A172 (cell line): ENCODE measurements at places on chromosomes 3 and 15.

- peak; percentile 50 for DNase-seq
These were observed 122.0 kb upstream of the SLC7A14 start for GRCh38 chr3:170707899-170708298.

- peak; percentile 28 for DNase-seq
These were observed 43.4 kb downstream of the HLTF start for GRCh38 chr3:149042789-149043386.

- no peak for DNase-seq
These were observed 105.4 kb upstream of the CTDSPL start for GRCh38 chr3:37756311-37756710.

- DNase-seq = no peak
These were observed 19.7 kb downstream of the IL16 start for GRCh38 chr15:81216422-81216821.

DNA sequence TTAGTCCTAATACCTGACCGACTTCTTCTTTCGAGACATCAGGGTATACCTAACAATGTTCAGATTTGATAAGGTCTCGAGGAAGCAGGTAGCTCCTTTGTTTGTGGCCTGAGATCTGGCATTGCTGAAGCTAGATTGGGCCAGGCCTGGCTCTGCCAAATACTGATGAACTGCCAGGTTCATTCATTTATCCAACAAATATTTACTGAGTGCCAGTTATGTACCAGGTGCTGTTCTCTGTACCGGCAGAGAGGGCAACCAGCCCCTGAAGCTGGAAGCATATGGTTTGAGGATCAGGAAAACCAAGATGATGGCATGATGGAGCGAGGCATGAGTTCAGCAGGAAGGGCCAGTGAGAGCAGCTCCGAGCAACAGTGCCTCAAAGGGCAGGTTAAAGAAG, 196.2 kb upstream of the NSMCE3 start:
- DNase-seq = no peak

- no peak for DNase-seq
These were observed 12.7 kb downstream of the KLF15 start for GRCh38 chr3:126344380-126345041.

DNA sequence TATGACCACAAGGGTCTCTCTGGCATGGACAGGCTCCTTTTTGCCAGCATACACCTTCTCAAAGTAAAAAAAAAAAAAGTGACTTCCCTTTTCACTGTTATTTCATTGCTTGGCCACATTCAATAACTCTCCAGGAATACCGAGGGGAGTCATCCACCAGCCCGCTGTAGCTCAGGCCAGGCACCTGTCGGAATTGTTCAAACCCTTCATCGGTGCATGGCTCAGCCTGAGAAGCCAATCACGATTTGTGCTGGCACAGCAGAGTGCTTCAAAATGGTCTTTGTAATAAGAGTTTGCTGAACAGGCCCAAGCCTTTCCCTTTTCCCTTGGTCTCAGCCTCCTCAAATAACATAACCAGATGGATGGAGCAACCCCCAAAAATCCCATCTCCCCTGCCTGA, 145.4 kb downstream of the PDZRN3 start:
- no peak for DNase-seq

GRCh38 chr15:74392451-74392830, 25.0 kb upstream of the CYP11A1 start:
- DNase-seq = no peak

- no peak for DNase-seq
These were observed 20.8 kb upstream of the RAD18 start for GRCh38 chr3:8984081-8984480.

DNA sequence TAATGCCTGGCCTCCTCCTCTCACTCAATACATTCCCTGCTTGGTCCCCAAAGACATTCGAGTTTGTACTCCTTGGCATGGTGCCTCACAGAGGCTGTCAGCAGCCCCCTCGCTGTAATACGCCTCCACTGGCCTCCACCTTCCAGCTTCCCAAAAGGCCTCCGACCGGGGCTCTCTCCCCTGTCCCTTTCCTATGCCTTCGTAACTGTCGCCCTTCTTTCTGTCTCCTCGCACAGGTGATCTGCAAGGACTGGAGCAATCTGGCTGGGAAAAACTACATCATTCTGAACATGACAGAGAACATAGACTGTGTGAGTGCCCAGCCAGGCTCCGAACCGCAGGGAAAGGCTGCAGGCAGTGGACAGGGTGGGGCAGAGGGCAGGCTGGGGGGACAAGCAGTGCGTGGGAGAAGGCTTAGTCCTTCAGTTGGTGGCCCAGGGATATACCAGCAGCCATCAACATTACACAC, 10.7 kb upstream of the ABTB1 start:
- no peak for DNase-seq

DNA sequence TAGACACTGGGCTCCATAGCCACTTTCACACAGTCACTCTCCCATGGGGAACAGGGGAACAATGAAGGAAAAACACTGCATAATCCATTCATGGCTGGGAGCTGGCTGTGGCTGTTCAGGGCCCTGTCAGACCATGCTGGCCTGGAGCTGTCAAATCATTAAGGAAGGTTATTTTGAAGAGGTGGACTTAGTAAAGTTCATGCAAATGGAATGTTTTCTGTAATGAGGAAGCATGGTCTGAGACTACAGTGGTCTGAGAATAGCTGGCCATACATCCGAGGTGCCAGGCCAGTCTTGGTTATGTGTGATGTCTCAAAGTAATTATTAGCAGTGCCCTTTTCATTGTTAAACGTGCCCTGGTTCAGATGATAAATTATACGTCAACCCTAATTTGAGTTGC, 117.1 kb upstream of the MRPS22 start:
- DNase-seq = no peak

DNA sequence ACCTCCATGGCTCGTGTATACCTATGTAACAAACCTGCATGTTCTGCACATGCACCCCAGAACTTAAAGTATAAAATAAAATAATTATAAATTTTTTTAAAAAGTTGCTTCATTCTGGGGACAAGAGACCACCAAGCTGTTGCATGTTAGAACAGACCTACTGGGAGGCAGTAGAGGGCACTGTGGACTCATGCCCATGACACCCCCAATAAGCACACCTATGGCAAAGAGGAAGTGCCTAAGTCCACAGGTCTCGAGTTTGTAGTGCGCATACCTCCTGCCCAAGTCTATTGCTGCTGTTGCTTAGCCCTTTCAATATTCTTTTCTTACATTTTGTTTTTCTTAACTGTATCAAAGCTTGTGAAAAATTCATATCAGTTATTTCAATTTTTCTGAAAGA, 267.9 kb upstream of the THBS1 start:
- DNase-seq = no peak

DNA sequence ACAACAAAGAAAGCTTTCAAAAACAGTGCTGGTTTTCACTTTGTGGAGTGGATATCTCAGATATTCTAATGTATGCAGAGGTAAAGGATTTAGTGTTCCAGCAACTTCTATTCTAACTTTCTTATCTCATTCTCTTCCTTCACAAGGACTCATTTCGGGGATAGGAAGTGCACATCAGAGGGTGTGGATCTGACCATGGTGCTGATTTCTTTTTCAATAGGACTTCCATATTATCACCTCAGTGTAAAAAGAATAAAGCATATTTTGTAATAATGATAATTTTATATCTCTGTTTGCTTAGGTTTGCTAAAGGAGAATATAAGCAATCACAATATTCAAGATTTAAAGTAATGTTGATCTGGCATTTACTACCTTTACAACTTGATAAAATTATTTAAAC, 12.5 kb upstream of the CADM2 start:
- peak; percentile 5 for DNase-seq

DNA sequence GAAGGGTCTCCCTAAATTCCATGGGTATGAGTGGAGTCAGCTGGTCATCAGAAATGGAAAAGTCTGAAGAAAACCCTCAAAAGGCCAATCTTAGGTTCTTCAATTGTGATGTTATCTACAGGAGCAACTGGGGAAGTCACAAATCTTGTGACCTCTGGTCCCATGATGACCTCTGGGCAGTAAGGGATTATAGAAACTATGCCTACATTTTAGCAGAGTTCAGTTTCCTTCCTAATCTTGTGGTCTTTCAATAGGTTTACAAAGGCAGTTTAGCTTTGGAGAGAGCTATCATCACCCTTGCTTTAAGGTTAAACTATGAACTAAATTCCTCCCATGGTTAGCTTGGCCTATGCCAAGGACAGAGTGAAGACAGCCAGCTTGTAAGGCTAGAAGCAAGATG, 225.1 kb downstream of the DPH6 start:
- no peak for DNase-seq

GRCh38 chr15:67925182-67925581, 85.3 kb upstream of the RNU6-1 start:
- DNase-seq = no peak

DNA sequence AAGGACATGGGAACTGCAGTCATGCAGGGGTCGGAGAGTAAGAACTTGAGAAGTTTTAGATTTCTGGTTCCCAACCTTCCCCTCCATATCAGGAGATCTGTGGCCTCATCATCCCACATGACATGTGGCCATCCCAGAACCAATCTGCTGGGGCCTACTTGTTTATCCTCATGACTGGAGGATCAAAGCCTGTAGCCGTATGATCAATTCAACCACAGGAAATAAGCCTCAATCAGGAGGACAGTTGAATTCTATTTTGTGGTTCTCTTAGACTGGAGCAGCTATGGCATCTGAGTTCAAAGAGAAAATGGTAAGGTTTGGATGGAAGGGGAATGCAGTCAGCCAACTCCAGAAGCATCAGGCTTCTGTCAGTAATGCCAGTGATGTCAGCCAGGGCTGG, 57.2 kb downstream of the IL16 start:
- no peak for DNase-seq

DNA sequence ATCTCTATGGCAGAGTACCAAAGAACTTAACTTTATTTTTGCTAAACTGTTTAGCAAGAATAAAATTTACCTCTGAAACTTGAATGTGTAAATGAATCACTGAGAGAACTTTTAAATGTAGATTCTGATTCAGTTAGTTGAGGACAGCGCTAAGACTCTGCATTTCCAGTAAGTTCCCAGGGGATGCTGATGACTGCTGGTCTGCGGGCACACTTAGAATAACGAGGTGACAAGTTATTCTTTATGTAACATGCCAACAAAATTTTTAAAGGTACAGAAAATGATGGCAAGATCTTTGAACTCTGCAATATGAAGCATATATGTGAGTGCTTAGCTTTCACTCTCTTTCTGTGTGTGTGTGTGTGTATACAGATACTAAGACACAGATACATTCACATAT, 56.4 kb downstream of the TGFBR2 start:
- no peak for DNase-seq

DNA sequence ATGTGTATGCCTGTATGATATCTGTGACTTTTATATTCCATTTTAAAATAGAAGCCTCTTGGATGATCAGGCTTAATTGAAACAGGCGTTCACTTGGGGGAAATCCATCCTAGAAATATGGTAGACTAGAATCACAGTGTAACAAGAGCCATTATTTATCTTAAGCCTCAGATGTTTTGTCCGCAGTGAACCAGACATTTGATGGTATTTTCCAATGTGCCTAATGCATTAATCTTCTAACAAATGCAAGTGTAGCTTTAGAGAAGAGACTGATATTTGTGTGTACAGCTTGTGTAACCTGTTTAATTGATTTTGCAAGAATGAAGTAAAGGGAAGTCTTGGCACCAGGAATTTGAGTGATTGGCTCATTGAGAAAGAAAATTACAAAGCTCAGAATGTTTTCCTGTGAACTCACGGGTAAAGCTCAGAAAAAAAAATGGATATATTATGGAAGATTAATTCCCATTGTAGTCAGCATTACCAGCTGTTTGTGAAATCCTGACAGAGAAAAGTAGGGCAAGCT, 155.7 kb downstream of the SV2B start:
- DNase-seq = no peak

- peak; percentile 46 for DNase-seq
These were observed 160.7 kb downstream of the STAC start for GRCh38 chr3:36540888-36541518.

GRCh38 chr3:31839144-31839917, 141.7 kb downstream of the OSBPL10 start:
- DNase-seq = no peak

GRCh38 chr15:100940767-100941379, 21.7 kb downstream of the LRRK1 start:
- DNase-seq = no peak

GRCh38 chr15:91965501-91966193, 112.1 kb downstream of the SLCO3A1 start:
- DNase-seq = peak; percentile 91

GRCh38 chr3:20546636-20547035, 360.6 kb upstream of the SGO1 start:
- peak; percentile 38 for DNase-seq

DNA sequence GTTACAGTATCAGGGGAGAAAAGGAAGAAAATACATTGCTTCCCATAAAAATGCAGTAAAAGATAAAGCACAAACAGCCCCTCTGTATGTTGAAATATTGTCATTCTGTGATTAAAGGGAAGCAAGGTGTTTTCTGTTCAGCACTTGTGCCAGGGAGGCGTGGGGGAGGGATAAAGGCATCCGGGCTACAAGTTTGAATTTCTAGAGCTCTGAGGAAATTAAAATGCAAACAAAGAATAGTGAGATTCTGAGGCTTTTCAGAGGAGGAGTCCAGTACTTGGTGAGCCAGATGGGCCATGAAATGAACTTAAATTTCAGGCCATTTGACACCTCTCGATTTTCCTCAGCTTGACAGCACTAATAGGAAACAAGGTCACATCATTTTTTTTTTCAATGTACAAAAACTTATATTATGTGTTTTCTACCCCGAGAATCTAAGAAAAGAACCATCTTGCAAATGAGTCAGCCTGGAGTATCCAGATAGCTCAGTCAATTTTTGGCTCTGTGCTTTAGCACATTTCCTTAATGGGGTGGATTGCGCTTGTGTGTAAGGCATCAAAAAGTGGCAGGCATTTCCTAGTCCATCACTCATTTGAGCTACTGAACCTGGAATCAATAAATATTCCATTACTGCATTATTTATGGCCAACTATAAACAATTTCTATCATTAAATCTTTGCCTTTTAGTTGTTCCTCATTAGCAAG, 640.8 kb upstream of the TBL1XR1 start:
- no peak for DNase-seq

DNA sequence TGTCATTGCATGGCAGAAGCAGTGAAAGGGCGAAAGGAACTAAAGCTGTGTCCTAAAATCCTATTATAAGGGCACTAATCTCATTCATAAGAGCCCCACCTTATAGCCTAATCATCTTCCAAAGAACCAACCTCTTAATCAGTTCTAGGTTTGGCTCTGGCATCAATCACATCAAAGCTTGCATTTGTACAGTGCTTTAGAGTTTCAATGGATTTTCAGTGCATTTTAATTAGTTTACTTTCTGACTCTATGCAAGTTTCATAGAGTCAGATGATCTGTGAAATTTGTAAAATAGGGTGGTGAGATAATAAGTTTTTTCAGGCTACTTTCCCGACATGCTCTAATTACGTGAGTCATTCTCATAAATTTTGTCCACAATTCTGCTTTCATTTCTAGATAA, 341.1 kb downstream of the DIPK2A start:
- peak; percentile 44 for DNase-seq
